ENCODE measurements at places on chromosomes 2 and 18.

DNA sequence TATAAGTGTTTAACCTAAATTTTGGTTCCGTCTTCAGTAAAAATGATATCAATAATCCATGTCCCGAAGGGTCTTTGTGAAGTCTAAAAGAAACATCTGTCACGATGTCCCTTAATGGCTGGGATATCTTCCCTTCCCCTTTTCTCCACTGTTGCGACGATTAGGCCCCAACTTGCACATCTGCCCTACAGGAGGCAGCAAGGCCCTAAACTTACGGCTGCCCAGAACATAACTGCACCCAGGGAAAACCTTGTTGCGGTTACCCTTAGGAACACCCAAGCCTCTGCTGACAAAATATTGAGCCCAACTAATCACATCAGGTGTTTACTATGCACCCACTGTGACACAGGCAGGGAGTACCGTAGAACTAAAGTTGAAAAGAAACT, 1.3 kb upstream of the SMAD2 start:
- H3K36me3 ChIP-seq, result no peaks in the 10 kb centered on the region
- DNase-seq, result no peak
- H3K4me3 ChIP-seq, result peak overlapping the region; percentile 98
- no peaks in the 10 kb centered on the region for H3K4me1 ChIP-seq
- peaks cover 5% of the 10 kb centered on the region for H3K27me3 ChIP-seq

DNA sequence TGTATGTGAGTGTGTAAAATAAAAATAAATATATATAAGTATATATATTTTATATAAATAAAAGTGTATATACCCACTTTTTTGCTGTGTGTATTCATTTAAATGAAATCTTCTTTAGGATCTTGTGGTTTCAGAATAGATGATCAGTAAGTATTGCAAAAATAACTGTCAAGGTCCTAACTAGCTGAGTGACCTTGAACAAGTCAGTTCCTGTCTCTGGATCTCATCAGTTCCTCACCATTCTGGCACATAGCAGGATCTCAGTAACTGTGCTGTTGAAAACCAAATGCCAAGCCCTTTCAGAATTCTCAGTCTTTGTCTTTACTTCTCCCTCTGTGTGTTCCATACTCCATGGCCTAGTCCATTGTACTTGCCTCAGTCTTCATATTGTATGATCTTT, 115.3 kb upstream of the CXCR4 start:
- no peak overlapping the region for H3K27ac ChIP-seq
- no peak for DNase-seq
- no peak overlapping the region for H3K4me3 ChIP-seq
- no peaks in the 10 kb centered on the region for H3K27me3 ChIP-seq

DNA sequence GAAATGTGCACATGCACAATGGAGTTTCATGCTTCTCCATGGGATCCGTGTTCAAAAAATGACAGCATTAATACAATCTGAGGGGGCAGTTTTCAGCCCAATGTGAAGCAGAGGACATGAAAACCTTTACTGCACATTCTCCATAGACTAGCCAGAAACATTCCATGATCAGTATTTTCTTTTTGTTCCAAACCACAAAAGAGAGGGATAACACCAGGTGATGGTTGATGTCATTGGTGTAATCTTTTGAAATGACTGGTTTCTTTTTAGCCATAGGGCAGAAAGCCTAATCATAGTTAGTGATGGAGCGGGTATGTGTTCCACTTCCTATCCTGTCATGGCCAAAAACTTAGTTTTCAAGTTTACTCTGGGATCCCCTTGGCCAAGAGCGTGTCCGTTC, 1.8 kb upstream of the KYNU start:
- no peaks in the 10 kb centered on the region for H3K27me3 ChIP-seq
- H3K27ac ChIP-seq, result no peak overlapping the region
- H3K4me3 ChIP-seq, result no peak overlapping the region
- H3K4me1 ChIP-seq, result peaks cover 6% of the 10 kb centered on the region

DNA sequence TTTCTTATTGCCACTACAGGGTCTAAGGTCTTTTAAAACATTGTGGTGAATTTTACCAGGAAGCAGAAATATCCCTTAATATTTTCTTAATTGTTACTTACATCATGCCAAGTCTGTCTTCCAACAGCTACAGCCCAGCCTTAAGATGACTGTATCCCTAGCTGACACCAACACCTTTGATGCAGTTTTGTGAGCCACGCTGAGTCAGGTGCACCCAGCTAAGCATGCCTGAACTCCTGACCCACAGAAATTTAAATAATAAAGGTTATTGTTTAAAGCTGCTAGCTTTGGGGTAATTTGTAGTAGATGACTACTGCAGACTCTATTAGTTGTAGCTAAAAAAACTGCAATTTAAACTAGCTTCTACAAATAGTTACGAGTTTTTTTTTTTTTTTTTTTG, 1757.9 kb upstream of the LRRTM1 start:
- no peaks in the 10 kb centered on the region for H3K27me3 ChIP-seq
- no peak overlapping the region for H3K27ac ChIP-seq
- no peaks in the 10 kb centered on the region for H3K36me3 ChIP-seq
- no peaks in the 10 kb centered on the region for H3K4me1 ChIP-seq
- DNase-seq, result no peak

GRCh38 chr2:25572638-25573037, 100.7 kb downstream of the DTNB start:
- H3K27ac ChIP-seq, result no peak overlapping the region
- H3K36me3 ChIP-seq, result no peaks in the 10 kb centered on the region
- H3K27me3 ChIP-seq, result no peaks in the 10 kb centered on the region
- H3K4me1 ChIP-seq, result no peaks in the 10 kb centered on the region
- no peak for DNase-seq

DNA sequence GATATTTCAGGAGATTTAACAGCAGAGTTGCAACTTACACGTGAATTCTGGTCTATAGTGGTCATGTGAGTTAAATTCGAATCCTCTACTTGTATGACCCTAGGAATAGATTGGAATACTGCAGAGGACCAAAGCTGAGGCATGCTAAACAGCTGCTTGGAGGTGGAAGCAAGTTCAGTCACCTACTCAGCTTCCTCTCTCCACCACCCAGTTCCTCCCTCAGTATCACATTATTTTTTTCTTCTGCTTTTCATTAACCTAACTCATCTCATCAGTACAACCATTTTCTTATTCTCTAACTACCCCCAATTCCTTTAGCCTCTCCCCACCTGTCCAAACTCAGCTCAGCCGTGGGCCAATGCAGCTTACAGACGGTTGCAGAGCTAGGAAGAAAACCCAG, 385.5 kb downstream of the SETBP1 start:
- H3K4me3 ChIP-seq, result no peak overlapping the region
- H3K27me3 ChIP-seq, result peaks cover 4% of the 10 kb centered on the region
- no peaks in the 10 kb centered on the region for H3K4me1 ChIP-seq
- no peak for DNase-seq
- H3K36me3 ChIP-seq, result no peaks in the 10 kb centered on the region

GRCh38 chr18:22900558-22901238, 32.4 kb upstream of the RBBP8 start:
- DNase-seq, result peak; percentile 3
- H3K36me3 ChIP-seq, result no peaks in the 10 kb centered on the region
- no peaks in the 10 kb centered on the region for H3K4me1 ChIP-seq
- H3K27ac ChIP-seq, result no peak overlapping the region
- peaks cover 2% of the 10 kb centered on the region for H3K27me3 ChIP-seq
- H3K4me3 ChIP-seq, result no peak overlapping the region

DNA sequence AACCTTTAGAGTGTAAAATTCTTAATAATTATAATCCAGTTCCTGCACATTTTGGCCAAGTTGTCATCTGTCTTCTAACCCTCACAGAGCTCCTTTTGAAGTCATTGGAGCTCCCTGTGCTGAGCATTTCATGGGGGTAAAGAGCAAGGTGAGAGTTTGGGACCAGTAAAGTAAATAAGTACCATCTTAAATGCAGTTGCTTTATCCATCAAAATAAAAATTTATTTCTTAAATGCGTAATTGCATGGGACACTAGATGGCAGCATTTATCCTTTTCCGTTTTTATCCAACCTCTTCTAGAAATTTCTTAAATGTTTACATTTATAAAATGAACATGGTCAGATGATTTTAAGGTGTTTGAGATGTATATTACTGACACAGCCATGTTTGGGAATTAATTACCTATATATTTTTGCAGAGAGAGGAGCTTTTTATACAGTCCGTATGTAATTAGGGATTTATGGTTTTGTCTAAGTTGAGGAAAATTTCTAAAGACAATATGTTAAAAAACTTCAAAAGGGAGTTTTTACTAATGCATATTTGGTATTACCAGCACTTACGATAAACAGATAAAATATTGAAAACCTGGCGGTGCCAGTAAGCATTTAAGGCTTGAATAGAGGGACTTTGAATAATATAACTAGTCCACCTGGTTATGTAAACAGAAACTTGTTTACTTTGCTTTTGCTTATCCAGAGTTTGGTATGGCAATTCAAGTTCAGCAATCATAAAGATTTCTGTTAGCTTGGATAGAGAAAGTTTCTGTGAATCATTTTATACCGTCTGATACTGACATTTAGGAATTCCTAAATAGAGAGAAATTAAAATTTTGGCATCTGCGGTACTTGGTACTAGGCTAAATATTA, 54.5 kb downstream of the ACSL3 start:
- H3K4me3 ChIP-seq, result no peak overlapping the region
- peaks cover 13% of the 10 kb centered on the region for H3K4me1 ChIP-seq
- H3K36me3 ChIP-seq, result peaks cover 15% of the 10 kb centered on the region
- no peak overlapping the region for H3K27ac ChIP-seq

GRCh38 chr2:144320491-144320890, 199.4 kb downstream of the ZEB2 start:
- no peaks in the 10 kb centered on the region for H3K4me1 ChIP-seq
- no peak overlapping the region for H3K4me3 ChIP-seq
- no peaks in the 10 kb centered on the region for H3K27me3 ChIP-seq
- DNase-seq, result peak; percentile 28
- no peak overlapping the region for H3K27ac ChIP-seq
- no peaks in the 10 kb centered on the region for H3K36me3 ChIP-seq

- no peaks in the 10 kb centered on the region for H3K27me3 ChIP-seq
- H3K36me3 ChIP-seq, result no peaks in the 10 kb centered on the region
- no peak overlapping the region for H3K4me3 ChIP-seq
- no peaks in the 10 kb centered on the region for H3K4me1 ChIP-seq
- H3K27ac ChIP-seq, result no peak overlapping the region
These were observed 1656.7 kb upstream of the NXPH2 start for GRCh38 chr2:140436936-140437335.

Measured in IMR-90 (cell line).